Renal cortical epithelial cell (primary cell): ENCODE measurements at places on chromosomes 6 and 20.
A peak's percentile ranks its signal among the peaks of the same experiment; 100 is the strongest.

- no peak for DNase-seq
These were observed 201.4 kb upstream of the MARCKS start for GRCh38 chr6:113655761-113656160.

GRCh38 chr6:133893946-133894345 is 5.0 kb downstream of the TCF21 start:
- no peak for DNase-seq

DNA sequence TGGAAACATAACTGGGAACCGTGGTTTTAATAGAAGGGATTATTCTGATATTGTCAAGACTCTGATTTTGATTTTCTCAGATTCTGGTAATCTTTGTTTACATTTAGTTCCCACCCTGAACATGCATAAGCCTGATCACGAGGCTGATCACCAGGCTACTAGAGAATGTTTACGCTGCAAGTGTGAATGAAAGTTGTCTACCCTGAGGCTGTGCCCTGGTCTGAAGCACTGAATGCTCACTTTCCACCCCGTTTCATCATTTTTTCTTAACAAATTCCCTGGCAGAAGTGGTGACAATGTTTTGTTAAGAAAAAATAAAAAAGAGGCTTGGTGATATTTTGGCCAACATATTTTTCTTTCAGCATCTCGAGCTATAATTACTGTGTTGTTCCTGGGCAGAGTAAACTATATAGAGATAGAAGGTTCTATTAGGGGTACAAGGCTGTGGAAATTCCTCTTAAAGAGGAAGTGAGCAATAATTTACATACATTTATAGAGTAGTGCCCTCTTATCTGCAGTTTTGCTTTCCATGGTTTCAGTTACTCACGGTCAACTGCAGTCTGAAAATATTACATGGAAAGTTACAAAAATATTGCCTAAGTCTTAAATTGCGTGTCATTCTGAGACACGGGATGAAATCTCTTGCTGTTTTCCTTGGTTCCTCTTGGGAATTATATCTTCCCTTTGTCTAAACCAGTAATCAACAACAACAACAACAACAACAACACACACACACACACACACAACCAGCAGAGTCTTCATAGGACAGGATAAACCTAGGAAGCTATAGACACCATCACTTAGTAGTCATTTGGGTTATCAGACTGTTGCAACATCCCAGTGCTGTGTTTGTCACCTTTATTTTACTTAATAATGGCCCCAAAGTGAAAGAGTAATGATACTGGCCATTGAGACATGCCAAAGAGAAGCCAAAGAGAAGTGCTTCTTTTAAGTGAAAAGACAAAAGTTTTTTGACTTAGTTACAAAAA is 566.6 kb upstream of the CITED2 start:
- DNase-seq, result no peak

DNA sequence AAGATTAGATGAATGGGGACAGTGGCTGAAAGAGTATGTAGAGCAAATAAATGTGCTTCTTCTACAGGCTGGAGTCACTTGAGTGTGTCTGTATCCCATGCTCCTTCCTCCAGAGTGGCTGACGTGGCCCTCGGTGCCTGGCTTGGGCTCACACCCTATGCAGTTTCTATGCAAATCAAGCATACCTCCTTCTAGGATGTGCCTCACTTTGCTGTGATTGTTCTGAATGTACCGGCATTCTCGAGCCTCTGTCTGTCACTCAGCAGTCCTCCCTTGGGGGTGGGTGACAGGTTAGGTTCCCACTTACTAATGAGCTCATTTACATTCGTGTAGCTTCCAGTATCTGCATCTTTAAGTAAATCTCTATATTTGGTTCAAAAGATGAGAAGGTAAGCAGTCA is 55.1 kb upstream of the HDDC2 start:
- no peak for DNase-seq

- no peak for DNase-seq
These were observed 382.4 kb upstream of the ADGRB3 start for GRCh38 chr6:68252632-68253031.

DNA sequence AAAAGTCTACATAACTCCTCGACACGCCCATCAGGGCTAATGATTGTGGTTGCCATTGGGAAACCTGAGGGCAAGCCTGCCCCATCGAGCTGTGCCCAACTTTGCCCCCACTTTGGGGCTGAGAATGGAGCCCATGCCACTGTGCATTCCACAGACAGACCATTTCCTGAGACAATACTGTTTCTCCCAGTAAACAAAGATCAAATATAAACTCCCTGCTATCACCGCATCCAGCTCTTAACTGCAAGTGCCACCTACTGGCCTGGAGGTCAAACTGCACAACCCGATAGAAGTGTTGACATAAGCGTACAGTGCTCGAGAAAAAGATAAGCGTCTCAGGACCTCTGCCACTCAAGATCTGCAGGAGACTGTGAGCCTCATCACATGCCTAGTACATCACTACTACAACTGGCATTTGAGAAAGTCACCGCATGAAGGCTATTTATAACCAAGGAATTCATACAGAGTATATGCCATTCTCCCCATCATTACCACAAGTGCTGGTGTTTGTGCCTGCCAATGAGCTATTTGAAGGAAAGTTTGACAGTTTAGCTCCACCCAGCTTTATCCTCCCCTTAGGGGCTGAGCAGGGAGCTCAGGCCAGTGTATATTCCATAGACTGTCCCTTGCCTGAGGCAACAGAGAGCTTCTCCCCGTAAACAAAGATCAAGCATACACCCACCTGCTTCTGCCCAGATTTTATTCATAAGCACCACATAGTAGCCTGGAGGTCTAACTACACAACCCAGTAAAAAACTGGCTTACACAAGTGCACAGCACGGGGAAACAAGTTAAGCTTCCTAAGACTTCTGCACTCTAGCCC is 4.5 kb upstream of the DEFB126 start:
- DNase-seq, result no peak

GRCh38 chr6:141097471-141097870 is 1035.3 kb upstream of the GJE1 start:
- DNase-seq, result peak; percentile 56

DNA sequence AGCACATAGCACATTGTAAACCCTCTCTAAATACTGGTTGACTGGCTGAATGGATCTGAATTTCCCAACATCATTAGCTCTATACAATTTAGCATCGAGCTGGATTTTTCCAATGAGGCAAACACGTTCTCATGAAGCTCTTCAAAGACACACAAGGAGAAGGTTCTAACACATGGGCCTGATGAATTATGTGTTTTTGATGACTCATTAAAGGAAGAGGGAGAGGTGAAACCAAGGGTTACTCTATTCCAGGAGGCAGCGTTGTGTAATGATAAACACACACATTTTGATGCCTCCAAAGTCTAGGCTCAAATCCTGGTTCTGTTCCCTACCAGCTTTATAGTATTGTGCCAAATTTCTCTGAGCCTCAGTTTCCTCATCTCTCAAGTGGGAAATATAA is 84.3 kb downstream of the PFDN4 start:
- peak; percentile 60 for DNase-seq

DNA sequence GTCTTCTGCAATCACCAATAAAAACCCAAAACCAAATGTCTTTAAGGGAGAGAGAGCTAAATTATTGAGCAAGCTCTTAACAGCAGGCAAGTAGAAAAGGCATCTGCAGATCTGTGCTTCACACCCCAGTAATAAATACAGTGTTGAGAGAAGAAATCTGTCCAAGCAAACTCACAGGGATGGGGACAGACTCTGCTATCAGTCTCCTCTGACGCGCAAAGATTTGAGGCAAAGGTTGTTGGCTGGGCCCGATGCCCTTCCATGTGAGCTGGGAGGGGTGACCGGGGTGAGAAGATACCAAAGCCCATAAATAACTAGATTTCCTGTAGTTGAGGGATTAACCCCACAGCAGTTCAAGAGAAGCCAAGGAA is 315.2 kb upstream of the SOX4 start:
- DNase-seq, result no peak

- peak; percentile 45 for DNase-seq
These were observed 251.1 kb upstream of the TBX18 start for GRCh38 chr6:85015396-85015990.
